Stimulated activated CD4-positive, alpha-beta T cell treated with anti-CD3 and anti-CD28 coated beads, Interleukin-15, amount 100 ng/mL, for 1 hour (primary cell): ENCODE measurements at places on chromosomes 7 and 10.

GRCh38 chr7:90931986-90932916 is 332.0 kb upstream of the FZD1 start:
- DNase-seq: no peak

GRCh38 chr7:39754326-39755120 is 131.2 kb downstream of the RALA start:
- no peak for DNase-seq

- DNase-seq: no peak
Measured at GRCh38 chr7:64614812-64615211, 51.1 kb upstream of the ZNF107 start.

DNA sequence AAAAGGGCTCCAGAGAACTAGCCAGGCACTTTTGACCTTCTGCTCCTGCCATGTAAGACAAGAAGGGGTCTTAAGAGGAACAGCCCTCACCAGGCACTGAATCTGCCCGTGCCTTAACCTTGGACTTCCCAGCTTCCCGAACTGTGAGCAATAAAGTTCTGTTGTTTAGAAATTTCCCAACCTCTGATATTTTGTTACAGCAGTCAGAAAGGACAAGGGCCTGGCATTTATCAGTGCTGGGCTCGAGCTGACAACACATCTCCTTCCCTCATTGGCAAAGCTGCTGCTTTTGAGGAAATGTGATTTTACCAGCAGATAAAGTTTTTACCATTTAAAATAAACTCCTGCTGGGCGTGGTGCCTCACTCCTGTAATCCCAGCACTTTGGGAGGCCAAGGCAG is 103.5 kb downstream of the GPR26 start:
- DNase-seq: no peak

DNA sequence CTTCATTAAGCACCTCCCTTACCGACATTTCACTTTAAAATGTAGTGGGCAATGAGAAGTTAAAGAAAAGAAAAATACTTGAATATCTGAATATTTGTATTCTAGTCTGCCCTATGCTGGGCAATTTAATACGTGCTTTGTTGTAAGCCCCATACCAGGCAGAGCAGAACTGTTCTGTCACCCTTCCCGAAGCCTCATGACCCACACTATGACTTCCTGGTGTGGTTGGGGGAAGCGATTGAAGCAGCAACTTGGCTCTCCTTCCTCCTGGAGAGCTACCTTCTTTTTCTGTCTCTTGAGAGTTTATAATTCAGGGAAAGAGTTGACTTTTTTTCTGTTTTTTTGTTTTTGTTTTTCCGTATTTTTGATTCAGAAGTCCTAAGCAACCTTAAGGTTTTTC is 243.7 kb downstream of the INHBA start:
- no peak for DNase-seq

GRCh38 chr7:44846816-44847508 is 925 bp downstream of the H2AZ2 start:
- no peak for DNase-seq

- no peak for DNase-seq
Measured at GRCh38 chr7:43377196-43377960, 205.5 kb upstream of the STK17A start.

GRCh38 chr7:5489991-5490536 is 66.4 kb upstream of the TNRC18 start:
- no peak for DNase-seq

DNA sequence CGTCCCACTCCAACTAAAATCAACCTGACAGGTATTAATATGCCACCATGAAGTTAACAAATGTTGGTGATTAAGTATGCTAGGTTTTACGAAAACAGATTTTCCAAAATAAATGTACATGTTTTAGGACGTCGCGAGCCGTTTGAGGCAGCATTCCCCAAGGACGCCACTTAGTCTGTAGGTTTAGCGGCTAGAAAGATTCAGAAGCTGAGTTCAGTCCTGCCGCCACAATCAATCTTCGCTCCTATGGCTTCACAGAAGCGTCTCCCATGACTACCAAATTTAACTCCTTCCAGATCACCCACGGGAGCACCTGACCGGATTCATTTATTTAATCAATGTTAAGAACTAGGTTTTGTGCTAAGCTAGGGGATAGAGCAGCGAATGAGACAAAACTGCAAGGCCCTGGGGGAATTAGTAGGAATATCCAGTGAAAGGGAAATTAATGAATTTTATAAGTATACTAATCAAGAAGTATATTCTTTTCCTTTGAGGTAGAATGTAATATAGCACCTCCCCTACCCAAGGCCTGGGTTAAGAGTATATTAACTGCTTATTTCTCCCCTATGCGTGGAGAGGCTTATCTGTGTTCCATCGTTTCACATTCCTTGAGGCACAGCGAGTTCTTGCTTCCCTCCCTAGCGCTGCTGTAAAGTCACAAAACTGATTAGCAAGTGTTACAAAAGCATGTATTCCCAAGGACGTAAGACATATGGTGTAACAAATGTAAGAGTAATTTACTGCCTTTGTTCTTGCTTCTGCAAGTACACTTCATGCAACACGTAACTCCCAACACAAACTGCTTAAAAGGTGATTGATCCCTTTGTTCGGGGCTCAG is 994 bp upstream of the CYP51A1 start:
- no peak for DNase-seq

- no peak for DNase-seq
Measured at GRCh38 chr7:151568956-151569940, 49.6 kb upstream of the RHEB start.

- no peak for DNase-seq
Measured at GRCh38 chr10:82660205-82660604, 785.2 kb downstream of the NRG3 start.

- no peak for DNase-seq
Measured at GRCh38 chr7:102836191-102836919, 76.4 kb upstream of the LRRC17 start.

DNA sequence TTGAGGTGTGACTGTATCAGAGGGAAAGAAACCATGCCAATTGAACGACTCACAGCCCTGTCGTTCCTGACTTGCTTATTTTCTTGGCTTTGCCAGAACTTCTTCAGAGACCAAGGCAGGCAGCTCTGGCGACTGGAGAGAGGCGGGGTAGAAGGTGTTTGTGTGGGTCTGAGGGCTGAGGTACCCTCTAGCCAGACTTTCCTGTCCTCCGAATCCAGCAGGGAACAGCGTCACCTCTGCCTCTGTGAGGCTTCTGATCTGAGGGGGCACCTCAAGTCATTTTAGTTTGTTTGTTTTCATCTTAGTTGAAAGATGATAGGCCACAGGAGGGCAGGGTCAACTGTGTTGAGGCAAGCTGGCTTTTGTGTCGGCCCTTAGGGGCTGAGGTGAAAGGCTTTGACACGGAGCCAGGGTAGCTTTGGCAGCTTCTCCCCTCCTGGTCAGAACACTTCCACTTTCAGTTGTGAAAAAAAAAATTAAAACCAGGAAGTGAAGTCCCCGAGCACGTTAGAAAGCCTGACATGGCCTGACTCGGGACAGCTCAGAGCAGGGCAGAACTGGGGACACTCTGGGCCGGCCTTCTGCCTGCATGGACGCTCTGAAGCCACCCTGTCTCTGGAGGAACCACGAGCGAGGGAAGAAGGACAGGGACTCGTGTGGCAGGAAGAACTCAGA is 1.9 kb downstream of the ACSL5 start:
- DNase-seq: no peak

- no peak for DNase-seq
Measured at GRCh38 chr7:109901926-109902325, 1189.0 kb upstream of the LRRN3 start.

DNA sequence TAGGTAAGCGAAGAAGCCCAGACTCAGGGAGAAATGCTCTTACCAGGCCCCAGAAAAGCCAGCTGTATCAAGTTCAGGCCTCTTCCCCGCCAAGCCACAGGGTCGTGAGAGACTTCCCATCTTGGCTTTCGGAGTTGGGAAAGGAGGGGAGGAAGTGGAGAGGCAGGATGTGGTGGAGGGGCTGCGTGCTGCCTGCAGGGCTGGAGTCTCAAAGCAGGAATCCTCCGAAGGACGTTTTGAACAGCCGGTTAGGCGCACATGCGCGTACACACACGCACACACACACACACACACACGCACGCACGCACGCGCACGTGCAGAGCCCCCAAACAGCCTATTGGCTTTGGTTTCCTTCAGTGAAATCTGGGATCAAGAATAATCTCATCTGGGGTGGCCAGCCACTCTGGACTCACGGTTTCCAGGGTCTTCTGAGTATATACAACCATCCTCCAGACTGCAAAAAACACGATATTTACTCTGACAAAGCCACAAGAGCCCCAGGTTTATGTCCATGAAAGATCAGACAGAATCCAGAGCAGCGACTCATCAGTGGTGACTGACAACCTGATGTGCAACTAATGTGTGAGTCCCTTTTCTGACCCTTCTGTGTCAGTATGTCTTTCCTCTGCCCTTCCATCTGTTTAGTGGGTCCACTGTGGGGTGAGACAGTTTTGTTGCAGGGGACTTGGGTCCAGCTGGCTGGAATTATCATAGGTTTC is 115.0 kb upstream of the ZNF438 start:
- DNase-seq: no peak

- no peak for DNase-seq
Measured at GRCh38 chr10:133058331-133059092, 29.2 kb upstream of the ADGRA1 start.

GRCh38 chr10:116469437-116469836 is 41.8 kb downstream of the PNLIPRP3 start:
- DNase-seq: no peak

- DNase-seq: no peak
Measured at GRCh38 chr7:97020601-97020995, 4.0 kb downstream of the DLX5 start.

GRCh38 chr7:105246679-105247078 is 142.0 kb downstream of the SRPK2 start:
- no peak for DNase-seq

- DNase-seq: no peak
Measured at GRCh38 chr10:104501864-104502579, 139.1 kb upstream of the SORCS3 start.

- peak; percentile 42 for DNase-seq
Measured at GRCh38 chr7:50304911-50305582, 531 bp downstream of the IKZF1 start.

- no peak for DNase-seq
Measured at GRCh38 chr7:158175779-158176178, 411.8 kb downstream of the PTPRN2 start.

DNA sequence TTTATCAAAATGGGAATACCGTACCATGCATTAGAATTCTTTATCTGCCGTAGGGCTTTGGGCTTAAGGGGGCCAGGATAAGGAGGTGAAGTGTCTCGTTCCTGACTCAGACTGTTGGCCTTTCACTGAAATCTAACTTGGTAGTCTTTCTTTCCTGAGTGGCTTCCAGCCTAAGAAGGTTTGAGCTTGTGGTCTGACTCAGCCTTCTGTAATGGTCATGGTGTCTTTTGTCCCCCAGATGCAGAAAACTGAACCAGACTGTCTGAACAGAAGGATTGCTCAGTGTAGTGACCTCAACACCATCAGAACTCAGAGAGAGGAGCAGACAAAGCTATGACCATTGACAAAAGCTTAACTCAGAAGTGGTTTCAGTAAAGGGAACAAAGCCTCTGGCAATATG is 39.5 kb downstream of the WNT2 start:
- no peak for DNase-seq

- DNase-seq: no peak
Measured at GRCh38 chr7:106358103-106358663, 73.4 kb upstream of the NAMPT start.

DNA sequence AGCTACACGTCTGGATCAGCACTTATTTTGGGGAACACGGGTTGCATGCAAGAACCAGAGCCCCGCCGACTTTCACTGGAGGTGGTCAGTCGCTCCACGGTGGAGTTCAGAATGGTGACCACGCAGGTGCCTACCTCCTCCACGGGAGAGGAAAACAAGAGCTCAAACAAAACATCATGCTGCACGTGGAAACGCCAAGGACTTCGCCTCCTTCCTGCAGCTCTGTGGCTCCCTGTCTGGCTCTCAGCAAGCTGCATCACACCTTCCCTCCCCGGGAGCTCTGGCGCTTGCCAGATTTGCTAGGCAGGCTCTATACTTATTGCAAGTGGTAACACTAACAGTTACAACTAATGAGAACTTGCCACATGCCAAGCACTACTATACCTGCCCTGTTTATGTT is 26.0 kb downstream of the GSDME start:
- no peak for DNase-seq

GRCh38 chr10:43921881-43922280 is 273.2 kb upstream of the ZNF32 start:
- no peak for DNase-seq

GRCh38 chr7:374706-375311 is 84.8 kb downstream of the FOXL3 start:
- no peak for DNase-seq

DNA sequence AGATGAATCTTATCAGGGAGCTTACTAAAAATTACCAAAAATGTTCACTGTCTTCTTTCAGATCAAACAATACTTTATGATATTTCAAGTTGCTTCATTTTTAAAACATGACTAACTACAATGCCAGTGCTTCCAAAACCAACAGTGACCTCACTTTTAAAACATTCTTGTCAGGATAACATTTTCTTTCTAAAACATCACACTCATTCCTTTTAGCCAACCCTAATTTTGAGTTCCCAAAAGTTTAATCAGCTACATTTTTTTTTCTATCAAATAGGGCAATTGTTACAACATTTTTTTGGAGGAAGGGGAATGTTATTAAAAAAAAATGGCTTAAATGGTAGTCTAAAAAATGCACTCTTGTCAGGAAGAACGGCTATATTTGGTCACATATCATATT is 37.3 kb downstream of the RTKN2 start:
- DNase-seq: no peak

GRCh38 chr10:60816628-60817397 is 38.5 kb downstream of the CDK1 start:
- DNase-seq: no peak

DNA sequence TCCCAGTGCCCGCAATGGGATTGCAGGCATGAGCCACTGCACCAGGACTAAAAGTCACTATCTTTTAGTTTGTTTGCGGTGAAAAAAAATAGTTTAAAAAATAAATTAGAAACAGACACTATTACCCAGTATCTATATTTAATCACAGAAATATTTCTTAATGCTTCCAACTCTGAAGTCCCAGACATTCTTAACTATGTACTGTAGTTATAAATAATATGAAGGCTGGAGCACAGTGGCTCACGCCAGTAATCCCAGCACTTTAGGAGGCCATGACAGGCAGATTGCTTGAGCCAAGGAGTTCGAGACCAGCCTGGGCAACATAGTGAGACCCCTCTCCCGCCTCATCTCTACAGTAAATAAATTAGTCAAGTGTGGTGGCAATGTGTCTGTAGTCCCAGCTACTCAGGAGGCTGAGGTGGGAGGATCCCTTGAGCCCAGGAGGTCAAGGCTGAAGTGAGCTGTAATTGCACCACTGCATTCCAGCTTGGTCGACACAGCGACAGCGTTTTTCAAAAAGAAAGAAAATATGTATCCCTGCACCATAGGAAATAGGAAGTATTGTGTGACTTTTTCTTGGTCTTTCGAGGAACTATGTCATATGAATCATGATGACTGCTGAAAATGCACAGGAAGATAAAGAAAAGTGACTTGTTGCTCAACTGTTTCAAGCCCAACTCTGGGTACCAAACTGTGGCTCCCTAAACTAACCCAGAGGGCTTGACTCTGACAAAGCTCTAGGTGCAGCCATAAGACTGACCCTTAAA is 74.9 kb upstream of the STEAP1B start:
- no peak for DNase-seq

- no peak for DNase-seq
Measured at GRCh38 chr10:117723343-117723742, 180.8 kb downstream of the EMX2 start.

- DNase-seq: no peak
Measured at GRCh38 chr7:129188892-129189660, 643 bp downstream of the SMO start.
